Cortex of kidney (tissue), 1 donor: ENCODE measurements at places on chromosomes 6 and 20.

- DNase-seq = no peak
Measured at GRCh38 chr20:10356628-10357027, 77.4 kb downstream of the MKKS start.

GRCh38 chr6:49336514-49337131, 126.4 kb downstream of the MMUT start:
- no peak for DNase-seq

DNA sequence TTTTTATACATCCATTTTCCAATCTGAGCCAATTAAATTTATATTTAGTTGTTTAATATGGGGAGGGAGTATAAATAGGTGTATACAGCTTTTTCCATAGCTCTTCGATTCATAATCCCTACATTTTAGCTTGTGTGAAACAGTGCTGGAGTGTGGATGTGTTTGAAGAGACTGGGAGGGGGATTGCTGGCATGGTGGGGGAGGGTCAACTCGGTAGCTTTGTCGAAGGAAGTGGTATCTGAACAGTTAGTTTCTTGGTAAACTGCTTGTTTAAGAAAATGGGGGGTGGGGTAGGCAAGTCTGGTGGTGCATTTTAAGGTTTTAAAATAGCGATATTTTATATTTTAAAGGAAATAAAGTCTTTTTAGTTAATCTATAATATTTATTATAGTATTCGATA, 1.4 kb upstream of the LIN28B start:
- DNase-seq = no peak

DNA sequence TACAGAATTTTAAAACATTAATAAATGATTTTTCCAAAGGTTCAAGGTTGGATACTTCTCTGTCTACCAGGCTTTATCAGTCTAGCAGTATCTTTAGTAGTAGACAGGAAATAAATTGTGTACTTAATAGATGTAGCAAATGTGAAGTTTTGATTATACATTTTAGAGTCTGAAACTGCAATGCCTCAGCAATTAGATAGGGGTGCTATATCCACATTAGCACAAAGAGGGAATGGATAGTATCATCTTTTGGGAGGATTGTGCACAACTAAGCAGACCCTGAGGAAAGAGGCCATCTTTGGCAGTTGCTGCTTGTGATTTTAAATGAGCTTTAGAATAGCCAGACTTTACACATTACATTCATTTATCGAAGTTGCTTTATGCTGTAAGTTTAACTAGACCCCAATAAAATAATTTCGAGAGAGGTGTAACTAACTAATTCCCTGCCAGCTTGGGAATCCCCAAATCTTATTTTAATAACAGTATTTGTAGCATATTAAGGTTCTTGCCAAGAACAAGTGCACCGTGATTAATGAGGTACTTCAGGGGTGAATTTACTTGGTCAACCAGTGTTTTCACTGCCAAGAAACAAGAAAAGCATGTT, 2.8 kb downstream of the KCNQ5 start:
- DNase-seq = no peak

GRCh38 chr6:112603726-112604125, 256.6 kb downstream of the RFPL4B start:
- no peak for DNase-seq

DNA sequence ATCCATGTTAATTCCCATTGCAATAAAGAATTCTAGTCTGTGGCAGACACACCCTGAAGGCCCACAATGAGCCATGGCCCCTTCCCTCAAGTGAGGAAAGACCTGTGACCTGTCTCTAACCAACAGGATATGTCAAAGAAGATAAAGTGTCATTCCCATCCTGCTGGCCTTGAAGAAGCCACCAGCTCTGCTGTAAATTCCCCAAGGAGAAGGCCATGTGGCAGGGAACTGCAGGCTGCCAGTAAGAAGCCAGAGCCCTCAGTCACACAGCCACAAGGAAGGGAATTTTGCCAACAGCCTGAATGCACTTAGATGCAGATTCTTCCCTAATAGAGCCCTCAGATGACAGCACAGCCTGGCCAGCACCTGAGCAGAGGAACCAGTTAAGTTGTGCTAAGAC, 24.8 kb downstream of the VIP start:
- DNase-seq = no peak
